ENCODE measurements at places on chromosomes 16 and 17.
A peak's percentile ranks its signal among the peaks of the same experiment; 100 is the strongest.

DNA sequence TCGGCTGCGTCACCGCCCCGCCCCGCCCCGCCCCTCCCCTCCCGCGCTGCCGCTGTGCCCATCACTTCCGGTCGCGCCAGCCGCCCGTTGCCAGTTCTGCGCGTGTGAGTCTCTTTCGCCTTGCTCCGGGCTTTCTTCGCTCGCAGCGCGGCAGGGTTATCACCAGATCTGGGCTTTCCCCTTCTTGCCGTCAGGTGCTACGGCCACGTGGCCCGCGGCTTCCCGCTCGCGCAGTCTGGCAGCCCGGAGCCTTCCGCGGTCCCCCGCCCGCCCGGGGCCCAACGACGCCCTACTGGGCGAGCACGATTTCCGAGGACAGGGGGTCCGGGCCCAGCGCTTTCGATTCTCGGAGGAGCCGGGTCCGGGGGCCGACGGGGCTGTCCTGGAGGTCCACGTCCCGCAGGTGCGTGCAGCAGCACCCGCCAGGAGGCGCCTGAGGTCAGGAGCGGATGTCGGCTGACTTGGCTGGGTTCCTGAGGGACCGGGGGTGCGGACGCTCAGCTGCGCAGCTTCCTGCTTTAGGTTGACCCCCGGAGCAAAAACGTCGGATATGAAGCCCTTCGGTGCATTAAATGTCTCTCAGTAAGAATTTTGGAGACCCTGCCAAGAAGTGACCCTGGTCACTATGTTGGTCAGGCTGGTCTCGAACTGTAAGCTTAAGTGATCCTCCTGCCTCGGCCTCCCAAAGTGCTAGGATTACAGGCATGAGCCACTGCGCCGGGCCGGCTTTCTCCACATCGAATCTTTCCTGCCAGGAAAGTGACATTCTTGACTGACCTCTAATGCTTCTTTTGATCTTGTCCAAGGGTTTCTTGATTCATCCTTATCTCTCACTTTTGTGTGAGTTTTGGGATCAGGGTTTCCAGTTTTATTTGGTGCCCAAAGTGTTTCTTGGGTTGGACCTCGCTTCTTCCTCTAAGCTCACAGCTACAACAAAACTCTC, at the start of gene METTL23:
METTL23 (plus strand) TSS at position 64 of the 943 bp plus-strand sequence. CDS start 2,872 bp downstream, outside the sequence.
- H3K4me3 ChIP-seq: peak within 1 kb of the TSS; percentile 97
- peak; percentile 88 for DNase-seq
- H3K36me3 ChIP-seq: peaks cover 94% of the 10 kb centered on the region
- peak within 1 kb of the TSS; percentile 99 for H3K27ac ChIP-seq
- peaks cover 59% of the 10 kb centered on the region for H3K4me1 ChIP-seq
- no peaks in the 10 kb centered on the region for H3K27me3 ChIP-seq

GRCh38 chr17:56471696-56472095, 121.8 kb upstream of the NOG start:
- DNase-seq: no peak
- peaks cover 8% of the 10 kb centered on the region for H3K4me1 ChIP-seq
- H3K27me3 ChIP-seq: no peaks in the 10 kb centered on the region
- no peaks in the 10 kb centered on the region for H3K36me3 ChIP-seq

GRCh38 chr17:2847381-2848333, 51.4 kb downstream of the RAP1GAP2 start:
- DNase-seq: no peak
- no peak overlapping the region for H3K4me3 ChIP-seq
- H3K4me1 ChIP-seq: peaks cover 14% of the 10 kb centered on the region

- no peaks in the 10 kb centered on the region for H3K36me3 ChIP-seq
- peak overlapping the region; percentile 78 for H3K27ac ChIP-seq
- no peak for DNase-seq
Measured at GRCh38 chr17:50916708-50917417, 50.7 kb upstream of the TOB1 start.

GRCh38 chr17:4997302-4998026, at the start of the genes INCA1 and KIF1C:
Gene INCA1, minus strand, starts transcription at chr17:4997522. Its CDS starts 3,085 bp downstream, at chr17:4994437.
Gene KIF1C, plus strand, starts transcription at chr17:4997950. Its CDS starts 2,297 bp downstream, at chr17:5000247.
- H3K4me1 ChIP-seq: peaks cover 23% of the 10 kb centered on the region
- H3K4me3 ChIP-seq: peak within 1 kb of the TSS; percentile 83
- DNase-seq: peak; percentile 96

- H3K36me3 ChIP-seq: peaks cover 92% of the 10 kb centered on the region
- H3K27ac ChIP-seq: peak overlapping the region; percentile 40
- H3K27me3 ChIP-seq: no peaks in the 10 kb centered on the region
- no peak for DNase-seq
- peaks cover 42% of the 10 kb centered on the region for H3K4me1 ChIP-seq
- H3K4me3 ChIP-seq: no peak overlapping the region
Measured at GRCh38 chr16:84572096-84572495, 45.8 kb downstream of the COTL1 start.

GRCh38 chr16:28101533-28101890, 38.0 kb upstream of the GSG1L start:
- no peak overlapping the region for H3K4me3 ChIP-seq
- peak overlapping the region; percentile 53 for H3K27ac ChIP-seq
- DNase-seq: no peak
- no peaks in the 10 kb centered on the region for H3K4me1 ChIP-seq
- H3K36me3 ChIP-seq: peaks cover 100% of the 10 kb centered on the region

DNA sequence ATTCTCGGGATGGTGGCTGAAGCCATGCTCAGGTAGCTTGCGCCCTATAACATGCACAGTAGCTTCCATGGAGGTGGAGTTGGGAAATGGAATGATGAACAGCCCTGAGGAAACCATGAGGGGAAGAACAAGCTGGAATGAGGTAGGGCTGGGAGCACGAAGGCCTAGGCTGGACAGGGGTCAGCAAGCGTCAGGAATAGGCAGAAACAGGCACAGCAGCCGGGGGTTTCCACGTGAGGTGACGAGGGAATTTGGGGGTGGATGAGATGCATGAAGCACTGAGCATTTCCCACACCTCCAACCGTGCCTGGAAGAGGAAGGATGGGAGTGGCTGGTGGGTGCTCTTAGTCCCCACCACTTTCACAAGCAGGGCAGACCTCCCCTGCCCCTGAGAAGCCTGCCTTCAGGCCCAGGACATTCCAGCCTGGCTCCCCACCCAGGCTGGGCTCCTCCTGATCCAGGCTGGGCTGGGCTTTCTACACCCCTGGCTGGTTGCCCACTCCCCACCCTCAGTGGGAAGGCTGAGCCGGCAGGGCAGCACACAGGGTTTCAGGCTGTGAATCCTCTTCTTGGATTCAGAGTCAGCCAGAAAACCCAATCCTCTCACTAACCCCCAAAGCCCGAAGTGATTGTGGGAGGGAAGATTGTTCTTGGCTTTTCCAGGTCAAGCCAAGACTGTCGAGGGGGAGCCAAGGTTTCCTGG, 21.9 kb downstream of the PLEKHG4 start:
- no peak overlapping the region for H3K4me3 ChIP-seq
- H3K27me3 ChIP-seq: peaks cover 6% of the 10 kb centered on the region

GRCh38 chr16:53216798-53217197, 162.0 kb downstream of the CHD9 start:
- peaks cover 11% of the 10 kb centered on the region for H3K4me1 ChIP-seq
- no peaks in the 10 kb centered on the region for H3K27me3 ChIP-seq
- no peak for DNase-seq
- no peak overlapping the region for H3K27ac ChIP-seq
- peaks cover 5% of the 10 kb centered on the region for H3K36me3 ChIP-seq
- no peak overlapping the region for H3K4me3 ChIP-seq

DNA sequence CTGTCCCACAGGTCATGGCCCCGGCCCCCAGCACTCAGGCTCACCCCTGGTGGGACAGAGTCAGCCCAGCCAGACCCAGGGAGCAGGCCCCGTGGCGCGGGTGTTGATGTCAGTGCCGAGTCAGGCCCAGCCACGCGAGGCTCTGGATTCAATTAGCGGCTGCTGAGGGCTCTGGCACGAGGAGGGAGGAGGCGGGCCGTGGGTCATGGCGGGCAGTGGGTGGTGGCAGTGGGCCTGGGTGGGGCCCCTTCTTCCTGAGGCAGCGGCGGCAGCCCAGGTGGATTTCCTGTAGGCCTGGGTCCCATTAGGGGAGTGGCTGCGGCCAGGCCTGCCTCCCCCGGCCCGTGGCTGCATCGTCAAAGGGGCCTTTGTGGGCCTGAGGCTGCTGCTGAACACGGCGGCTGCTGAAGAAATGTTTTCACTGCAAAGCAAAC, 12.9 kb downstream of the VASN start:
- peaks cover 74% of the 10 kb centered on the region for H3K36me3 ChIP-seq
- H3K4me3 ChIP-seq: no peak overlapping the region
- no peak overlapping the region for H3K27ac ChIP-seq
- DNase-seq: no peak
- no peaks in the 10 kb centered on the region for H3K27me3 ChIP-seq

DNA sequence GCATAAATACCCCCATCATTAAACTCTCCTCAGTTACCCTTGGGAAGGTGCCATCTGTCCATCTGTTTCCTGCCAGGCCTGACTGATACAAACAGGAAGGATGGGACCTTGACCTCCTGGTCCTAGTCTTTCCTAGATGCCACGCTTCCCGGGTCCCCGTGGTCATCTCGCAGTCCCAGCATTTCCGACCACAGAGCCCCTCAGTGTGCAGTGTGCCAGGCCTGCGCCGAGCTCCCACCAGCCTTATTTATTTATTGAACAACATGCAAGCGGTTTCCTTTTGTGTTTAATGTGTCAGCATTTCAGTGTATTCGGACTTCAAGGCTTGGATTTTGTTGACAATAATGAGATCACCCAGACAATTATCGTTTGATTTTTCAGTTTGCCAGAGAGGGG, 45.6 kb upstream of the NKD1 start:
- no peak for DNase-seq
- H3K27ac ChIP-seq: no peak overlapping the region
- no peaks in the 10 kb centered on the region for H3K27me3 ChIP-seq
- H3K4me3 ChIP-seq: no peak overlapping the region
- no peaks in the 10 kb centered on the region for H3K36me3 ChIP-seq

GRCh38 chr17:50550661-50551432, 3.9 kb downstream of the SPATA20 start:
- peaks cover 5% of the 10 kb centered on the region for H3K4me1 ChIP-seq
- H3K4me3 ChIP-seq: no peak overlapping the region
- peaks cover 3% of the 10 kb centered on the region for H3K27me3 ChIP-seq

GRCh38 chr17:62995377-62995885, 29.4 kb downstream of the TANC2 start:
- no peaks in the 10 kb centered on the region for H3K27me3 ChIP-seq
- H3K27ac ChIP-seq: no peak overlapping the region
- no peak overlapping the region for H3K4me3 ChIP-seq

- no peaks in the 10 kb centered on the region for H3K36me3 ChIP-seq
- peaks cover 13% of the 10 kb centered on the region for H3K4me1 ChIP-seq
- no peak overlapping the region for H3K27ac ChIP-seq
- DNase-seq: no peak
Measured at GRCh38 chr16:84537491-84538151, 33.2 kb upstream of the MEAK7 start.

DNA sequence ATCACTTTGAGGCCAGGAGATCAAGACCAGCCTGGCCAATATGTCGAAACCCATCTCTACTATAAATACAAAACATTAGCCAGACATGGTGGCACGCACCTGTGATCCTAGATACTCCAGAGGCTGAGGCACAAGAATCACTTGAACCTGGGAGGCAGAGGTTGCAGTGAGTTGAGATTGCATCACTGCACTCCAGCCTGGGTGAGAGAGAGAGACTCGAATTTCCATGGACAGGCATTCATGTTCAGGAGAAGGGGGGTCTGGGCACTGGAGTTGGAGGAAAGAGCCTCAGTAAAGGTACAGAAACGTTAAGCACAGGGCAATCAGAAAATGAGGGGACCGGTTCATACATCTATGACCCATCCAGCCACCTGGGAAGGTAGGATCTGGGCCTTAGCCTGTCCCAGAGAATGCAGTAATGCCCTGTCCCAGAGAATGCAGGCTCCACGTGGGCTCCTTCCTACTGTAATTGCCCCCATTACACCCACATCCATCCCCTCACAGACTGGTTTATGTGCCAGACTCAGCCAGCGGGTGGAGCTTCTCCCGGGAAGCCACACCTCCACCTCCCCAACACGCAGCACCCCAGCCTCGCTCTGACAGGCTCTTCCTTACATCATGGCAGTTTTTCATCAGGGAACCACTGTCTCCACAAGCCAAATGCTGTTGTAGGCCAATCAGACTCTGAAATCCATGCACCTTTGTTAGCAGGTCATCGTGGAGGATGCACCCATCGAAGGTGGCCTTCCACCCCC, 21.6 kb upstream of the ARL4D start:
- H3K27ac ChIP-seq: no peak overlapping the region
- DNase-seq: no peak
- no peak overlapping the region for H3K4me3 ChIP-seq
- peaks cover 5% of the 10 kb centered on the region for H3K36me3 ChIP-seq

GRCh38 chr16:65876056-65876408, 490.5 kb upstream of the CDH5 start:
- no peaks in the 10 kb centered on the region for H3K4me1 ChIP-seq
- no peak overlapping the region for H3K4me3 ChIP-seq
- no peak for DNase-seq
- no peaks in the 10 kb centered on the region for H3K27me3 ChIP-seq

DNA sequence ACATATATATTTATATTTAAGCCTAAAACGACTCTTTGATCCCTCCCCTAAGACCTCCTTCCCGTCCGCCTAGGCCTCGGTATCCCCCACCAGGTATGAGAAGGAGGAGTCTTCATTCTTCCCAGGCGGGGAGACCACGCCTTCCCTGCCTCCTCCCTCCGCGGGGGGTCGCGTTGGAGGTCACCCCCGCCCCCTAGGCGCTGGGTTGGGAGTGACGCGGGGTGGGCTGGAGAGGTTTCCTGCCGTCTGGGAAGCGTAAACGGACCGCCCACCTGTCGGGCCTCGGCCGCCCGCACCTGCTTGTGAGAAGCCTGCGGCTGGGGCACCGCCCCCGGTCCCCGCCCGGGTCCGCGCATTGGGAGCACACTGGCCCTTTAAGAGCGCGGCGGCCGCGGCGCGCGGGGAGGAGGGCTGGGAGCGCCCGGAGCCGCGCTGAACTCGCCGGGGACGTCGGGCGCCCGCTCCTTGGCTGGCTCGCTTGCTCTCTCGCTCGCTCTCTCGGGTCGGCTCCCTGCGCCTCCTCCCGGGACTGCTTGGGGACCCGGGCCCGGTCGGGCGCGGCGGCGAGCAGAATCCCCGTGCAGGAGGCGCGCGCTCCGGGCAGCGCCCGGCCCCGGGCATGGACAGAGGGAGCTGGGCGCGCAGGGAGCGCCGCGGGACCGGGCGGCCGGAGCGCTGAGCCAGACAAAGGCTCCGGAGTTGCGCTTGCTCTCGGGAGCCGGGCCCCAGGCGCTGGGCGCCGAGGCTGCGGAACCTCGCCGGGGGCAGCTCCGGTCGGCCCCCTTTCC, at the start of gene MMP15:
MMP15 (plus strand) TSS at position 404 of the 788 bp plus-strand sequence. CDS start 597 bp downstream, outside the sequence.
- peaks cover 14% of the 10 kb centered on the region for H3K4me1 ChIP-seq
- H3K36me3 ChIP-seq: peaks cover 9% of the 10 kb centered on the region

DNA sequence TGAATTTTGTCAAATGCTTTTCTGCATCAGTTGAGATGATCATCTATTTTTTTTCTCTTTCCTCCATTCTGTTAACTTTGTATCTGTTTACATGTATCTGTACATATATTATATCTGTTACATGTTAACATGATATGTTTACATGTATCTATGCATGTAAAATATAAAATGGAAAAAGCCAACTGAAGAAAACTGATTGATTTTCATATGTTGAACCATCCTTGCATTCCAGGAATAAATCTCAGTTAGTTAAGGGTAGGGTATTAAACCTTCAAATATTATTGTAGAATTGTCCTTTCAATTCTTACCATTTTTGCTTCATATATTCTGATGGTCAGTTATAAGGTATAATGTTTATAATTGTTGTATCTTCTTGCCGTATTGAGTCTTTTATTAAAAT, 336.1 kb downstream of the ZFHX3 start:
- H3K4me3 ChIP-seq: no peak overlapping the region
- no peak for DNase-seq

GRCh38 chr16:3824121-3824795, 56.3 kb downstream of the CREBBP start:
- H3K4me1 ChIP-seq: peaks cover 85% of the 10 kb centered on the region
- no peak overlapping the region for H3K4me3 ChIP-seq
- no peaks in the 10 kb centered on the region for H3K27me3 ChIP-seq
- no peak for DNase-seq
- peak overlapping the region; percentile 75 for H3K27ac ChIP-seq
- H3K36me3 ChIP-seq: peaks cover 11% of the 10 kb centered on the region
